ENCODE measurements at places on chromosomes 16 and 17.

GRCh38 chr16:86052926-86053325 lies 154.0 kb downstream of the IRF8 start:
- no peak for DNase-seq

GRCh38 chr16:22942811-22943210 lies 128.8 kb downstream of the HS3ST2 start:
- DNase-seq = no peak

- DNase-seq = no peak
These were observed 66.6 kb upstream of the AXIN2 start for GRCh38 chr17:65627891-65628643.

- no peak for DNase-seq
These were observed 23.2 kb upstream of the CACNG1 start for GRCh38 chr17:67021196-67021595.

DNA sequence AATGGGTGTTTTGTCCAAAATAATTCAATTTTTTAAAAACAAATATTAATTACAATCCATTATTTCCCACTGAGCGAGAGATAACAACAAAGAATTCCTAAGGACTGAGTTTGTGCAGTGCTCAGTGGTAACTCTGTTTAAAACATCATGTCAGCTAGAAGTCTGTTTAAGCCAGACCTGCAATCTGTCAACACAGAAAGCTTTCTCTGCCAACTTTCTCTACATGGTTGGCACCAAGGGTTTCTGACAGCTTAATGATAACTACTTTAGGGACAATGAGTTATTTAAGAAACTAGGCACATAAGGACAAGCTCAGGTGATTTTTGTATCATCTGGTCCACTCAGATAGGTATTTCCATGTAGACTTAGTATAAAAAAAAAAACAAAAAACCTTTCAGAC lies 81.8 kb downstream of the WDR59 start:
- no peak for DNase-seq

DNA sequence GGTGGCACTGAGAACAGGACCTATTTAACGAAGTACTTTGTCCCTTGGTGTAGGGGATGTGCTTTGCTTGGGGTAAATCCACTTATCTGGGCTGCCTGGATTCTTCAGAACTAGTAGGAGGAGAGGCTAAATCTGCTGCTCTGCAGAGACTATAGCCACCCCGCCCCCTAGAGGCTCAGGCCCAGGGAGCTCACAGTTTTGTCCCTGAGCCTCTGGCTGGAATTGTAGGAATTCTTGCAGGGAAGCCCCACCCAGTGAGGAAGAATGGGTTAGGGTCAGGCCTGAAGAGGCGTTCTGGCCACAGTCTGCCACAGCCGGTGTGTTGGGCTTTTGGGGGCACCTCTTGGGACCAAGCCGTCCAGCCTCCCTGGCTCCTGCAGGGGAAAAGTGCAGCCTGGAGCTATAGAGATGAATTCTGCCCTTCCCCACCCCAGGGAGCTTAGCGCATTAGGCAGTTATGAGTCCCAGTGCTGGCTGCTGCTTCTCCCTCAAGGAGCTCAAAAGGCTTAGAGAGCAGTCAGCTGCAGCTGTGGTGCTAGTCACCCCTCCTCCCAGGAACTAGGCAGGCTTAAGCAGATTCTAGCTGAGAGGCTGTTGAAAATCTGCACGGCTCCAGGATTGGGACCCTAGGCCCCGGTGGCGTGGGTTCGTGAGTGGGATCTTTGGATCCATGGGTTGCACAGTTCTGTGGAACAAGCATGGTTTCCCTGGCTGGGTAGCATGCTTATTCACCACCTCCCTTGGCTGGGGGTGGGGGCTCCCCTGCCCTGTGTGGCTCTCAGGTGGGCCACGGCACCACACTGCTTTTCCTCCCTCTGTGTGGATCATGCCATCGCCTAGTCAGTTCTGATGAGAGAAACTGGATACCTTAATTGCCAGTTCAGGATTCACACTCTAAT lies 237.4 kb upstream of the TOM1L1 start:
- DNase-seq = no peak

GRCh38 chr17:66822009-66822408 lies 12.9 kb upstream of the CACNG5 start:
- DNase-seq = no peak
